PC-3 (cell line): ENCODE measurements at places on chromosomes 16 and 17.

DNA sequence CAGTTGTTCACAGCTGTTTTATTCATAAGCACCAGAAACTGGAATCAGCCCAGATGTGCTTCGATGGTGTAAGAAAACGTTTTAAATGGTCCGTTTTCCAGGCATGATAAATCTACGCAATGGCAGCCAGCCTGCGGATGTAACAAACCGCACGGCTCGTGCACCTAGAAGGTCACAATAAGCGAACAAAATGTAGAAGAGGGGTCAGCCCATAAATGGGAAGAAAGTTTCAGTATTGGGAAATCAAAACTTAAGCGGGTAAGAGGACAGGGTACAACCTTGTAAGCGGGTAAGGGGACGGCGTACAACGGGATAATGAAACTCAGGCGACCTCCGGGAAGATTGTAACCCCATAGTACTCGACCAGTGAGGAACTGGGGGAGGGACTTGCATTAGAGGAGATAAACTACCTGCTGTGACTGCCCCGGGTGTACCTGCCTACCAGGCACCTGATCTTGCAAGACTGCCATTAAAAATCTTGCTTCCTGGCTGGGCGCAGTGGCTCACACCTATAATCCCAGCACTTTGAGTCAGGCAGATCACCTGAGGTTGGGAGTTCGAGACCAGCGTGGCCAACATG lies 66.6 kb downstream of the ANKRD11 start:
- no peaks in the 10 kb centered on the region for H3K27me3 ChIP-seq
- peak overlapping the region; percentile 78 for H3K27ac ChIP-seq
- no peak overlapping the region for H3K4me3 ChIP-seq
- H3K36me3 ChIP-seq: no peaks in the 10 kb centered on the region; the same call in 1 of the 2 replicates

DNA sequence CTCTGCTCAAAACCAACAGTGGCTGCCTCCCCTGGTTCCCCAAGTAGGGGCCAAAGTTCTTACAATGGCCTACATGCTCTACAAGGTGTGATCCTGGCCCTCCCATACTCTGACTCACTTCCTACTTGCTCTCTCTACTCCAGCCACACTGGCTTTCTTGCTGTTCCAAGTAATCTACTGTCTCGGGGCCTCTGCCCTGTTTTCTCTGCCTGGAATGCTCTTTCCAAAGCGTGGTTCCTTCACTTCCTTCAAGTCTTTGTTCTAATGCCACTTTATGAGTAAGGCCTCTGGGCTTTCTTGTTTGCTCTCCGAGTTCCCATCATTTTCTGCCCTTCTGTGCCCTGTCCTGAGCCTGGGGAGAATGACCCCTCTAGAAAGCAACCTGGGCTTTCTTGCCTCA lies 4.1 kb upstream of the CDH3 start:
- DNase-seq: peak; percentile 82
- H3K4me1 ChIP-seq: peaks cover 26% of the 10 kb centered on the region
- H3K27ac ChIP-seq: peak overlapping the region; percentile 88
- no peaks in the 10 kb centered on the region for H3K27me3 ChIP-seq

GRCh38 chr17:2892305-2892971 lies 96.2 kb downstream of the RAP1GAP2 start:
- H3K36me3 ChIP-seq: no peaks in the 10 kb centered on the region
- H3K27me3 ChIP-seq: no peaks in the 10 kb centered on the region
- peak; percentile 92 for DNase-seq
- no peak overlapping the region for H3K4me3 ChIP-seq
- peaks cover 39% of the 10 kb centered on the region for H3K4me1 ChIP-seq
- H3K27ac ChIP-seq: peak overlapping the region; percentile 92

DNA sequence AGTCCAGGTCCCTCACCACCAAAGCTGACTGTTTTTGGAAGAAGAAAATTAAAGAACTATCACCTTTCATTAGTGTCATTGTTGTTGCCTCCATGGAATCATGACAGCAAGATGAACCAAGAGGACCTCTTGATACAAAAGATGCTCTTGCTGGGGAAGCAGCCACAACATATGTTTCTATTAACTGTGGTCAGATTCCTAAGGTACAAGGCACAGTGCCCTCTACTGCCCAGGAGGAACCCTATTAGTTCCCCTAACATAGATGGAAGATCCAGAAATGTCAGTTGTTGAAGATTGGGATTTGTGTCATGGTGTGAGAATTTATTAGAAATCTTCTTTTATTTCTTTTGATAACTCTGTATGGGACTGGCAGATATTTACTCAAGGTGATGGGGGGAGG lies 188.2 kb upstream of the ANKFN1 start:
- no peak overlapping the region for H3K27ac ChIP-seq
- no peak overlapping the region for H3K4me3 ChIP-seq
- H3K4me1 ChIP-seq: no peaks in the 10 kb centered on the region
- peaks cover 26% of the 10 kb centered on the region; the same call in 1 of the 2 replicates for H3K27me3 ChIP-seq

DNA sequence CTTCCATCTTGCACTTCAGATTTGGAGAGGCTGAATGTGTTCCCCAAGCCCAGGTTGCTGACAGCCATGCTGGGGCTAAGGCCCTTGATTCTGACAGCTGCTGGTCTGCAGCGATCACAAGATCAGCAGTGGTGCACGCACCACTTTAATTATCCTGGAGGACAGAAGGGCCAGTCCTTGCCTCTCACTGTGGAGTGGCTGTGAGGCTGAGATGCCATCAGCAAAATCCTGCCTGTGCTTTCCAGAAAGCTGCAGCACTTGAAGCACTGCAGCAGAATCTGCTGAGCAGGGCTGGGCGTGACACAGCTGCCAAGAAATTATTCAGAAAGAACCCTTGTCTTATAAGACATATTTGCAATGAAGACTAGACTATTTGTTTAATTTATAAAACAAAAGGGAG lies 37.1 kb downstream of the NUP93 start:
- peaks cover 8% of the 10 kb centered on the region; the same call in 1 of the 2 replicates for H3K36me3 ChIP-seq
- no peaks in the 10 kb centered on the region for H3K27me3 ChIP-seq
- no peak overlapping the region for H3K27ac ChIP-seq
- no peaks in the 10 kb centered on the region for H3K4me1 ChIP-seq
- no peak for DNase-seq

- H3K4me3 ChIP-seq: no peak overlapping the region
- H3K27ac ChIP-seq: no peak overlapping the region
- DNase-seq: no peak
Measured at GRCh38 chr17:76973040-76973439, 104.8 kb downstream of the MGAT5B start.

- no peaks in the 10 kb centered on the region for H3K36me3 ChIP-seq
- H3K4me1 ChIP-seq: peaks cover 16% of the 10 kb centered on the region
- no peaks in the 10 kb centered on the region for H3K27me3 ChIP-seq
- peak within 1 kb of the TSS; percentile 39 for H3K4me3 ChIP-seq
- H3K27ac ChIP-seq: no peak within 1 kb of the TSS
- DNase-seq: peak; percentile 32
Measured at GRCh38 chr17:4786106-4786511, at the start of gene VMO1. Gene VMO1, minus strand, starts transcription at chr17:4786364. Its CDS starts 12 bp downstream, at chr17:4786352.

DNA sequence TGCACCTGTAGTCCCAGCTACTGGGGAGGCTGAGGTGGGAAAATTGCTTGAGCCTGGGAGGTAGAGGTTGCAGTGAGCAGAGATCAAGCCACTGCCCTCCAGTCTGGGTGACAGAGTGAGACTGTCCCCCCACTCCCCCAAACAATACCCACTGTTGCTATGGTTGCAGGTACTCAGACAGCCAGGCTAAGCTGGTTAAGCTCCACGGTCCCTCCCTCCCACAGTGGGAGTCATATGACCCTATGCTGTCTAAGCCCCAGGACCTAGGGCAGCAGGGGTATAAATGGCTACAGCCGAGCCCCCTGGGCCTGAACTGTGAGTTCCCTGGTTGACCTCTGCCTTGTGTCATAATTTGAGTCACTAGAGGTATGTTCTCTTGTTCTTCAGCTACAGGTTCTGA lies 15.9 kb upstream of the RPRML start:
- H3K27me3 ChIP-seq: no peaks in the 10 kb centered on the region
- no peak overlapping the region for H3K27ac ChIP-seq
- no peaks in the 10 kb centered on the region for H3K36me3 ChIP-seq
- H3K4me3 ChIP-seq: no peak overlapping the region
- peaks cover 10% of the 10 kb centered on the region for H3K4me1 ChIP-seq

DNA sequence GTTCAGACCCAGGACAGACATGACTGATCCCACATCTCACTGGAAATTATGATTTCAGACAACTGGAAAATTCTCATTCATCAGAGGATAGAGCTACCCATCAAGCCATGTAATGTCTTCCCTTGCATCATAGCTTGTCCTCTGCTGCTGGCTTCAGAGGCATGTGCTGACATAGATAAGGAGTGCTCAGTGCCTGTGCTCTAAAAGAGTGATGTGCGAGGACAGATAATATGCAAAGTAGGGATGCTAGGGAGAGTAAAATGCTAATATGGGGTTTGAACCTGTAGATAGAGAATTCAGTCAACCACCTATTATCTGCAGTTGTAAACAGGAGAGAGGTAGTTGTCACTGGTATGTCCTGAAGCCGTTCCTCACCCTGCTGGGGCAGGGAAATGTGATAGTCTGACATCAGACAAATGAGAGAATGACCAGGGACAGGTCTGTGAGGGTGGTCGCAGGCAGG lies 349.7 kb upstream of the CCL2 start:
- no peak overlapping the region for H3K27ac ChIP-seq
- no peaks in the 10 kb centered on the region for H3K4me1 ChIP-seq
- DNase-seq: no peak
- no peaks in the 10 kb centered on the region for H3K36me3 ChIP-seq
- H3K27me3 ChIP-seq: no peaks in the 10 kb centered on the region

DNA sequence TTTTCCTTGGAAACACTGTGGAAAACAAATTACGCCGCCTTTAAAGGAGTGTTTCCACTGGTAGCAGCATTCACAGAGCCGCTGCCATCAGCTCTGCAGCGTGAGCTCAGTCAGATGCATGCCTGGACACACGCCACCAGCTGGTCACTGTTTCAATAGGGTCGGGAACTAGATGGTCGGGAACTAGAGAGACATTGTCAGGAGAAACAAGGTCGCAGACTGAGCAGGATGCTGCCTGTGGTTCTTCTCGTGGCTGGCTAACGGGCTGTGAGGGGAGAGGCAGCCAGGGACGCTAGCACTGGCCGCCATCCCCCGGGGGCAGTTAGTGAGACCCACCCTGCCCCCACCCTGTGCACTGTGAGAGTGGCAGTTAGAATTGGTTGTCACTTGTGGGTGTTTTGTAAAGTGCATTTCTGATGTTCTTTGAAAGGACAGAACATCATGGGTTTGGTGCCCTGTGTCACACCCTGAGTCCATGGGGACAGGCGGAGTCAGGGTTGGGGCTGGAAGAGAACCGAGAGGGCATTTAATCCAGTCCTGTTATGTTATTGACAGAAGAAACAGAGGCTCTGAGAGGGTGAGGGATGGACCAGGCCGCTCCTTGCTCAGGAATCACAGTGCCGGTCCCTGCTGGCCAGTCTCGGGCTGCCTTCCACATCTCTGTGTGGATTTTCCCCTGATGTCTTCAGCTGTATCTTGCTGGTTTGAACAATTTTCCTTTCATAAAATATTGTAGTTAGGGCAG lies 86.3 kb downstream of the SPECC1 start:
- no peaks in the 10 kb centered on the region for H3K27me3 ChIP-seq
- H3K4me1 ChIP-seq: peaks cover 6% of the 10 kb centered on the region; the same call in 1 of the 2 replicates
- DNase-seq: peak; percentile 63
- no peak overlapping the region for H3K4me3 ChIP-seq
- H3K27ac ChIP-seq: no peak overlapping the region
- H3K36me3 ChIP-seq: no peaks in the 10 kb centered on the region

GRCh38 chr16:84048871-84049270 lies 6.3 kb upstream of the SLC38A8 start:
- H3K4me1 ChIP-seq: no peaks in the 10 kb centered on the region
- no peak overlapping the region for H3K4me3 ChIP-seq
- H3K27me3 ChIP-seq: no peaks in the 10 kb centered on the region
- H3K36me3 ChIP-seq: no peaks in the 10 kb centered on the region
- DNase-seq: no peak

DNA sequence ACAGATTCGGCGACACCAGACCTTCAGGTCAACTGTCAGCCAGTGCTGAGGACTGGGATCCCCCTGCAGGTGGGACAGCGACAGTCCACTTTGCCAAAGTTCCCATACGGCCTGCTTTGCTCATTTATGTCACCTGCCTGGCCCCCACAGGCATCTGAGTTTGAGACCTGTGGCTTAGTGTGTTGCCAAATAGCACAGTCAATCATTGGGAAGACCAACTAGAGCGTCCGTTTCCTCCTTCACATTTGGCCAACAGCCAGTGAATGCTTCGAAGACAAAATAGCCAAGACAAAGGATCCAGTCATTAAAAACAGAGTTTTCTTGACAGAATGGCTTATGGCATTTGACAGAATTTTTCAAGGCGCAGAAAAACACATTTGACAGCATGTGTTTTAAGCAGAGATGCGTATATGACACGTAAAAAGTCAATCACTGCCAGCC lies 113.8 kb downstream of the ABCC12 start:
- no peak overlapping the region for H3K4me3 ChIP-seq
- DNase-seq: peak; percentile 19
- H3K36me3 ChIP-seq: no peaks in the 10 kb centered on the region
- no peaks in the 10 kb centered on the region for H3K4me1 ChIP-seq

DNA sequence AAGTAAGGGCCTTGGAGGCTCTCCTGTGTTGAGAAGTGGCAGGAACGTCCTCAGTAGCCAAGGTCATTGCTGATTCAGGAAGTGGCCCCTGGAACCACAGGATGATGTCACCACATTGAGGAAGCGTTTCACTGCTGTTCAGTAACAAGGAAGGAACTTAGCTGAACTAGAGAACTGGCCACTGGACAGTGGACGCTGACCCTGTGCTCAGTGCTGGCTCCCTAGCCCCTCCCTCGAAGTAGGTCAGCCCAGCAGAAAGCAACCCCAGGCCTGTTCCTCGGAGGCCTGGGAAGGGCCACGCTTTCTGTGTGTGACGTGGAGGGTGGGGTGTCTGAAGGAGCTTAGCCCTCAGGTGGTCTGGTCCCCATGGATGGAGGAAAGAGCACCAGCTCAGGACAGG lies 58.3 kb downstream of the B9D1 start:
- no peak overlapping the region for H3K4me3 ChIP-seq
- no peaks in the 10 kb centered on the region for H3K27me3 ChIP-seq
- no peaks in the 10 kb centered on the region for H3K4me1 ChIP-seq
- H3K36me3 ChIP-seq: no peaks in the 10 kb centered on the region; the same call in 1 of the 2 replicates
